Stimulated activated CD8-positive, alpha-beta memory T cell treated with anti-CD3 and anti-CD28 coated beads, Interleukin-4, amount 100 ng/mL, for 1 hour (primary cell): ENCODE measurements at places on chromosomes 7 and 10.
A peak's percentile ranks its signal among the peaks of the same experiment; 100 is the strongest.

GRCh38 chr10:24597426-24597825 lies 126.3 kb downstream of the ARHGAP21 start:
- no peak for DNase-seq

DNA sequence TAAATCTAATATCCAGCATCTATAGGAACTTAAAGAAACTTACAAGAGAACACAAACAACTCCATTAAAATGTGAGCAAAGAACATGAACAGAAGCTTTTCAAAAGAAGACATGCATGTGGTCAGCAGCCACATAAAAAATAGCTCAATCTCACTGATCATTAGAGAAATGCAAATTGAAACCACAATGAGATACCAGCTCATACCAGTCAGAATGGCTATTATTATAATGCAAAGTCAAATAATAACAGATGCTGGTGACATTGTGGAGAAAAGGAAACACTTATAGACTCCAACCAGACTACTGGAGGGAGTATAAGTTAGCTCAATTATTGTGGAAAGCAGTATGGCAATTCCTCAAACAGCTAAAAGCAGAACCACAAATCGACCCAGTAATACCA lies 1314.5 kb downstream of the XPNPEP1 start:
- DNase-seq, result no peak

GRCh38 chr7:20176578-20177242 lies 40.5 kb downstream of the MACC1 start:
- DNase-seq, result no peak

DNA sequence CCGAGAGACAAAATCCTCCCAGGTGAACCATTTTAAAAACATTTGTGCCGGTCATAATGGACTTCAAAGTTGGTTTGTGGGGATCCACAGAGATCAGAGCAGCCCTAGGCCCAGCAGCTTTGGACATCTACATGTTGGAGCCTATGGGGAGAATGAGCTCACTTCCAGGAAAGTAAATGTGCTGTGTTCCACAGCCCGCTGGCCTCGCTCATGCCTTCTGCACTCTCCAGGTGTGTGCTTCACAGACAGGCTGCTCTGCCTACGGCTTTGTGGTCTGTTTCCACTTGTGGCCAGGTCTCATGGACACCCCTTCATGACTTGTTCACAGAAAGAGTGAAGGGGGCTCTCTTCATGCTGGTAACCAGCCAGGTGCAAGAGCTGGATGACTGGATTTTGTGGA lies 141.6 kb downstream of the ADARB2 start:
- DNase-seq, result no peak

DNA sequence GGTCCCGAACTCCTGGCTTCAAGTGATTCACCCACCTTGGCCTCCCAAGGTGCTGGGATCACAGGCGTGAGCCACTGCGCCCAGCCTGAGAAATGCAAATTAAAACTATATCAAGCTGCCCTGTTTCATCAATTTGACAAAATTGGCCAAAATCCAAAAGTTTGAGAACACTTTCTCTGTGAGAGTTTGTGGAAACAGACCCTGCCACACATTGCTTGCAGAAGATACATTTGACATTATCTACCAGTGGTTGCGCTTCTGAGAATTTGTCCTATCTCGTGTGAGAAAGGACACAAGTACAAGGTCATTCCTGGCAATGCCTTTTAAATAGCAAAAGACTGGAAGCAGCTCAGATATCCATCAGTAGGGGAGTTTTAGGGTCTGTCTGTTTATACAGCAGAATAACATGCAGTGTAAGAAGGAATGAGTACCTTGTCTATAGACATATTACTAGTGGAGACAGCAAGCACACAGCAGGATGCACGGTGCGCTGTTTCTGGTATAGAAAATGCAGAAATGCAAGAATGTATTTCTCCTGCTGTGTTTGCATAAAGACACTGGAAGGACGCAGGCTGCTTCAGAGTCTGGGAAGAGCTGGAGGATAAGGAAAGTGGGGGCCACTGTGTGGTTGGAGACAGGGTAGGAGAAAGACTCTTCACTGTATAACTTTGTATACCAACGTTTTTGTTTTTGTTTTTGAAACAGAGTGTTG lies 4.3 kb downstream of the LHPP start:
- DNase-seq, result no peak

DNA sequence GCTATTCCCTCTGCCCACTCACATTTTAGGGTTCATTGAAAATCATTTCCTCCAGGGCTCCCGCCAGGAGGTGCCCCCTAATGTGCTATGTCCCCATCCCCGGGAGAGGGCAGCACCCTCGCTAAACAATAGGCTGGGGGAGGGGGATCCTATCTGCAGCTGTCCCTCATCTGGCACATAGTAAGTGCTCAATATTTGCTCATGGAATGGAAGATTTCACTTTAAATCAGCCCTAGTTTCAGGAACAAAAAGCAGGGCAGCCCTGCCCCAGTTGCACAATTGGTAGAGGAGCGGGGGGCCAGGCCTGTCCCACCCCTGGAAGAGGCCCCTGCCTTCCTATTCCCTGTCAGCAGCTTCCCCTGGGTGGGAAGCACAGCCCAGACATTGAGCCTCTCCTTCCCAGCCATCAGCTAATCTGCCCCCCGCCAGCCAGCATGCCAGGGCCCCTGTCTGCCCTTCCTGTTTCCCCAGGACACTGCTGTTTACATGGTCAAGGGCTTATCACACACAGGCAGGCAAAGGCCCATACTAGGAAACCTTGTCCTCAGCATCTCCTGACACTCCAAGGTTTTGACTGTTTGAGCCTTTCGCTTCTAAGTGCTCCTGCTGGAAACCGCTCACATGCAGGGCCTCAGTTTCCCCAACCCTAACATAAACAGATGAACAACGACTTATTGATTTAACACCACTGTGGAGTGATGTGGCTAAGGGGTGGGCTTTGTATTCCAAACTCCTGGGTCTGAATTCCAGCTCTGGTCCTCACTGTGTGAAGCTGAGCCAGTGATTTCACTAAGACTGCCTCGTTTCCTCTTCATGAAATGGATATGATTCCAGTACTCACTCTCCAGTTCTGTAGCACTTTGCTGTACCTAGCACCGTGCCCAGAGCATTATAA lies 130.7 kb upstream of the ZMIZ1 start:
- no peak for DNase-seq

DNA sequence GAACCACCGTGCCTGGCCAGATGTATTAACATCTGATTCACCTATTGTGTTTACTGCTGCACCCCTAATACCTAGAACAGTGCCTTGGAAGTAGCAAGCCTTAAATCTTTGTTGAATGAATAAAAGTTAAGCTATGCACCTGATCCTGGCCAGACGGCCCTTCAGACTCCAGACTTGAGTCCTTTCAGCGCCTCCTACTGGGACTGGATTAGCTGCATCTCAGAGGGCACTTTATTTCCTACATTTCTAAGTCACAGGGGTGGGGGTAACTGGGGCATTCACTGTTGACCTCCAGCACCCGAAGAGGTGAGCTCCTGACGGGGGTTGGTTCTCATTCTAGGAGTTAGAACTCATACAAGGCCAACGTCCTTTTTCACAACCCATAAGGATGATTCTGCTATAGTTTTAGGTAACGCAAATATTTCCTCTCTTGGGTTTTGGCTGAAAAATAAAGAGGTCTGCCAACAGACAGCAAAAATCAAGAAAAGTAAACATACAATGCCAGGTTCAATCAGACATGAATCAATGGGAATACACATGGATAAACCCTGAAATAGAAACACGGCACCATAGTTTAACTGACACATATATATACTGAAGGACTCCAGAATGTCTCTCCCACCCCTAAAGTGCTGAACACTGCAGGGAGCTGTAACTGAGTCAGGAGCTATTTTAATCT lies 48.0 kb upstream of the DLG5 start:
- no peak for DNase-seq

DNA sequence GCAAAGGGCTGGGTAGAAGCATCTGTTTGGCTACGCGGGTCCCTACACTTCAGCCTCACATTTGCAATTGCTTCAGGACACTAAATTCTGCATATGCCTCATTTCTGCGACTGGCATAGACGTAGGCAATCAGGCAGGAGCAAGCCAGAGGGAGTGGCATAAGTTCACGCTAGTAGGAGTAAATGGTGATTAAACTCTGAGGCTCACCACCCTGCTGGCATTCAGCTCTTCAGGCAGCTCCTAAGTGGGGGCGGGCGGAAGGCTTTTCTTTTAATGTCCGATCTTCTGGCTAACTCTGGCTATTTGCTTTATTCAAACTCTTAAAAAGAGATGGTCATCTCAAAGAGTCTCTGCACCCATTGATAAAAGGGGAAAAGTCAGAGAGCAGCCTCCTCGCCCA lies 45.3 kb downstream of the RGS10 start:
- DNase-seq, result no peak

DNA sequence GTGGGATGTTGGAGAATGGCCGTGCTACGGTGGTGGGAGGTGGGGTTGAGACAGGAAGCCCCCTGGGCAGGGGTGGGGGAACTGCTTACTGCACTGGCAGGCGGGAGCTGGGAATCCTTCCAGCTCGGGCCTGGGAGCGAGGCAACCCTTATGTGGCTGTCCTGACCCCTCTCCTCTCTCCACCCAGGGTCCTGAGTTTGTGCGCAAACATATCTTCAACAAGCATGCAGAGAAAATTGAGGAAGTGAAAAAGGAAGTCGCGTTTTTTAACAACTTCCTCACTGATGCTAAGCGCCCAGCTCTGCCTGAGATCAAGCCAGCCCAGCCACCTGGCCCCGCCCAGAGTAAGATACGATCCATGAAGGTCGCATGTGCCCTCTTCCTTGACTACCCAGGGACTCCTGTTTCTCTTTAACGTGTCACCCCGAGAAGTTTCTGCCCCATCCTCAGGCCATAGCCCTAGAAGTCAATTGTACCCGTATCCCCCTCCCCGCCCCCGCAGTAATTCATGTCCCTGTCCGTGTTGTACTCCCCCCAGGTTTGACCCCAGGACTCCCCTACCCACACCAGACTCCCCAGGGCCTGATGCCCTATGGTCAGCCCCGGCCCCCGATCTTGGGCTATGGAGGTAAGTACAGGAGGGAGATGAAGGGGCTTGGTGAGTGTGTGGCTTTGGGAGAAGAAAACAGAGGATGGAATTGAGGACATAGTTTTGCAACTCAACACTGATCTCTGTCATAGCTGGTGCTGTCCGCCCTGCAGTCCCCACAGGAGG lies 1.8 kb downstream of the UFSP1 start:
- DNase-seq, result no peak

- DNase-seq, result no peak
Measured at GRCh38 chr7:156845379-156846101, 47.4 kb downstream of the LMBR1 start.

- no peak for DNase-seq
Measured at GRCh38 chr7:15580604-15581351, 19.0 kb upstream of the AGMO start.

DNA sequence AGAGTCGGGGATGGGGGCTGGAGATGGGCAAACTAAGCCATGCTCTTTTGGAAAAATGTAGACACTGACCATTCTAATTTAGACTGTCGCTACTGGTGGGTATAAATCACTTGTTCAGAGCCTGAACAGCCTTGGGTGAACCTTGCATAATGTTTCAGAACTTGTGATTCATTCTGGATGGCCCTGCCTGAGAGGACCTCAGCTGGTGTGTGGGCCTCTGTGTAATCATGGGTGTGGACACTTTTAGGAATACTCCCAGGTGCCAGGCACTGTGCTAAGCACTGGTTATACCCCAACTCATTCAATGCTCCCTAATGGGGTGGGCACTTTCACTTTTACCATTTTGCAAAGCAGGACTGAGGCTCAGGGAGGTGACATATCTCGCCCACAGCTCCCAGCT lies 26.8 kb upstream of the TM9SF3 start:
- DNase-seq, result no peak

- DNase-seq, result no peak
Measured at GRCh38 chr10:36183056-36183455, 541.0 kb upstream of the FZD8 start.

DNA sequence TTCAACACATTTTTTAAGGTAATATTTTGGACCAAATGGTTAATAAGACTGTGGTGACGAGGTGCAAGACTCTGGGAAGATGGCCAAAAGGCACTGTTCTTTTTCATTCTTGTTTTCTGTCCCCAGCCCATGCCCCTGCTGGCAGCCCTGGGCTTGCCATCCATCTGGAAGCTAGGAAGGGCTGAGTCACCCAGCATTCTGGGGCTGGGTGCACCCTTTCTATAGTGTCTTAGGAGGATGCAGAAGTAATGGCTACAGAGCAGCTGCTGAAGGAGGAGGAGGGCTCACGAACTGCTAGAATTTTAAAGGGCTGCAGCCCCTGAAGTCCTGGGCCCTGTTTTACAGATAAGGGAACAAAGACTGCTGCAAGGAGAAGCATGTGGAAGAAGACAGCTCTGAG lies 42.8 kb upstream of the ZNF32 start:
- no peak for DNase-seq

GRCh38 chr7:27936768-27937102 lies 196.8 kb downstream of the TAX1BP1 start:
- DNase-seq, result no peak

GRCh38 chr10:132443605-132443982 lies 46.6 kb downstream of the PWWP2B start:
- DNase-seq, result no peak

- no peak for DNase-seq
Measured at GRCh38 chr7:74400420-74401136, 53.1 kb upstream of the GTF2IRD1 start.

- no peak for DNase-seq
Measured at GRCh38 chr7:142383841-142384492, 126.1 kb upstream of the PRSS58 start.

- DNase-seq, result no peak
Measured at GRCh38 chr10:59553162-59553900, 156.3 kb downstream of the SLC16A9 start.

- DNase-seq, result no peak
Measured at GRCh38 chr7:82506208-82506607, 62.6 kb upstream of the CACNA2D1 start.

DNA sequence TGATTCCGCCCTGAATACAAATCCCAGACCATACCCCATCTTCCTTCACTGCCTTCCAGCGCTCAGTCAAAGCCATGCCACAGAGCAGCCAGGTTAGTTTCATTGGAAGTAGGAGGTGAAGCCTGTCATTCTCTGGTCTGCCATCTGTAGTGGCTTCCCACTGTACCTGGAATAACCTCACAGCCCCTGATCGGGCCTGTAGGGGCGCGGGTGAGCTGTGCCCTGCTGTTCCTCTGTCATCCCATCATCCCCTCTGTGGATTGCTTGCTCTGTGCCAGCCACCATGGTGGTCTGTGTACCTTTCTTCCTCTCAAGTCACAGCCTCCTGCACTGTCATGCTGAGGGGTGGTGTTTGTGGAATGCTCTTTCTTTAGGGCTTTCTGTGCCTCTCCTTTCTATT lies 155.1 kb downstream of the ZNF22 start:
- DNase-seq, result no peak

GRCh38 chr10:118808601-118809356 lies 54.0 kb upstream of the CACUL1 start:
- no peak for DNase-seq

GRCh38 chr7:37015353-37016034 lies 291.2 kb upstream of the AOAH start:
- DNase-seq, result no peak

GRCh38 chr10:112950714-112951358 lies 789 bp downstream of the TCF7L2 start:
- DNase-seq, result peak; percentile 1

GRCh38 chr7:130374507-130374906 lies 5.8 kb upstream of the CPA1 start:
- DNase-seq, result no peak

- no peak for DNase-seq
Measured at GRCh38 chr10:52391927-52392602, 78.0 kb downstream of the DKK1 start.
